NCI-H2107 (cell line): ENCODE measurements at places on chromosomes 13 and 19.

DNA sequence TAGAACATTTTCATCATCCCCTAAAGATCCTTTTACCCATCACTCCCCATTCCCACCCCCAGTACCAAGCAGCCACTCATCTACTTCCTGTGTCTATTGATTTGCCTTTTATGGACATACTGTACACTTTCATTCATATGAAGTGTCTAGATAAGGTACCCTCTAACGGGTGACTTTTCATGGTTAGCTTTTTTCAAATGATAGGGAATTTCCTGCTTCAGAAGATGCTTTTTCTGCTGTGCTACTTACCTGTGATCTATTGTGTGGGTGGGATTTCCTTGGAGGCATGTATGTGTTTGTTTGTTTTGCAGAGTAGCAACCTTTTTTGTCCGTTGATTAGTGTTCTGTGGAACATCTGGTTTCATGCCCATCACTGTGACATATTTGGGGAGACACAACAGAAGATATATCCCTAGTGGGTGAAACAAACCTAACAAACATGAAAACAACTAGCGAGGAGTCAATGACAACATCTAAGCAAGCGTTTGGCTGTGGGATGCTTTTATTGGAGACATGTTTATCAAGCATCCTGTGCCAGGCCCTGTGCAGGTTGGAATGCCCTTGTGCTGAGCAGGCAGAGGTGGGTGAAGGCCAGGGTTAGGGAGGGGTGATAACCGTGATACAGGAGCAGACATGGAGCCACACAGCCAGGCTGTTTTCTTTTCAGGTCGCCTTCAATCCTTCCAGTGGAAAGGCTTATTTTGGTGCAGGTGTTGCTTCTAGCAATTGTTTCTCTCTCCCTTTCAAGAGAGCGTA is 17.6 kb downstream of the SPINT2 start:
- DNase-seq: no peak

GRCh38 chr13:72545030-72545719 is 182.3 kb downstream of the MZT1 start:
- no peak for DNase-seq

- no peak for DNase-seq
Measured at GRCh38 chr13:23748109-23748990, 140.8 kb downstream of the MIPEP start.

GRCh38 chr13:82565201-82565600 is 1317.1 kb downstream of the SLITRK1 start:
- DNase-seq: no peak

DNA sequence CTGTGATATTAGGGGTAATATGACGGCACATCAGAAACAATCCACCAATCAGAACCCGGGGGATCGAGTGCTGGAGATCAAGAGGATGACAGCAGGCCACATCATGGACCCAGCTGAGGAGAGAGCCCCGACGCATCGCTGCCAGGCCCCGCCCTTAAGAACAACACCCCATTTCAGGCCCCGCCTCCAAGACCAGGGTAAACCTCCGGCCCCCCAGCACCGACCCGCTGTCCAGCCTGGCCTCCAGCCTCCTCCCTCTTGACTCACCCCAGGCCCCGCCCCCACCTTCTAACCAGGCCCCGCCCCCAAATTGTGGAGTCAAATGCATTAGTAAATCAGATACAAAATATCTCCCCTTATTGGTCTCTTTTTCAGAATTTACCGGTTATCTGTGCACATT is 4.7 kb upstream of the ZNF611 start:
- no peak for DNase-seq

- DNase-seq: no peak
Measured at GRCh38 chr19:31180907-31181306, 168.3 kb downstream of the TSHZ3 start.

GRCh38 chr13:46170268-46170667 is 11.7 kb downstream of the LCP1 start:
- DNase-seq: no peak

- no peak for DNase-seq
Measured at GRCh38 chr13:86155756-86156155, 356.5 kb upstream of the SLITRK6 start.

- no peak for DNase-seq
Measured at GRCh38 chr13:42497798-42498197, 76.2 kb upstream of the TNFSF11 start.

- DNase-seq: no peak
Measured at GRCh38 chr19:42596391-42597072, 1.8 kb upstream of the CEACAM8 start.

DNA sequence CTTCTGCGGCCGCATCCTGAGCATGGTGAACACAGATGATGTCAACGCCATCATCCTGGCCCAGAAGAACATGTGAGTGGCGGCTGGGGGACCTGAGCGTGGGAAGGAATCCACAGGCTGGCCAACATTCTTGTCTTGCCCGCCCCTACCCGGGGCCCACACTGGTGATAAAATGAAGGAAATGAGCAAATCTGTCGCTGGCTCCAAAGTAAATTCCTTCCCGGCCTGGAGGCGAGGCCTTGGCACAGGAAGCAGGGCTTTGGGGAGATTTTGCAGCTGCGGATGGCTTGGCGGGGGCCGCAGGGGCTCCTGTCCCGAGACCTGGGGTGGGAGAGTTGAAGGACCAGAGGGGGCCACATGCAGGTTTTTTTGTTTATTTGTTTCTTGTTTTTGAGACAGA is 4.4 kb downstream of the KXD1 start:
- no peak for DNase-seq

DNA sequence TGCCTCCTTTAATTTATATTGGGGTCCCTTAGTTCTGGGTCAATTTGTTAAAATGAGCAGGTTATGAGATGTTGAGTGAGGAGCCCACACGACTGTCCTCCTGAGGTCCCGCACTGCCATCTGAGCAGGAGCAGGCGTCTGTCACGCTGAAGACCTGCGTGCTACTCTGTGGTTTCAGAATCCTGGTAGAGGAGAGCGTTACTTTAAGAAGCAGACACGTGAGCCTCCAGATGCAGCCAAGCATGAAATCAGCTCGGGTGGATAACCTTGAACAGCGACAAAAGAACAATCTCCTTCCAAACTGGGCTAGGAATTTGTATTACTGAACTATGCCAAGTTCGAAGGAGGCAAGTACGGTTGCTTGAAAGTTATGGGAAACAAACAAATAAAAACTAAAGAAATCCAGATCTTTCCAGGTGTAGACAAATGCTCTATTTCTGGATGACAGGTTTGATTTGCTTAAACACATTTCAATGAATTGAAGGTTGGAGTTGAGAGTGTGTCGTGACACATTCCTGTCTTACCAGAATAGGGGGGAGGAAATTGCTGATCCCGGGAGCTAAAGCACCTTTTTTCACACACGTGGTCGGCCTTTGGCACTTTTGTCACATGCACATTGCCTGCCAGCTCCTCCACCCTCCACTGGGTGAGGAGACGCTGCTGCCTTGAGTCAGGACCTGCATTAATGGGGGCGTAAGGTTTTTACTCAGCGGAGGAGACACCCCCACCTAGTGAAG is 945.5 kb upstream of the SLC10A2 start:
- no peak for DNase-seq

DNA sequence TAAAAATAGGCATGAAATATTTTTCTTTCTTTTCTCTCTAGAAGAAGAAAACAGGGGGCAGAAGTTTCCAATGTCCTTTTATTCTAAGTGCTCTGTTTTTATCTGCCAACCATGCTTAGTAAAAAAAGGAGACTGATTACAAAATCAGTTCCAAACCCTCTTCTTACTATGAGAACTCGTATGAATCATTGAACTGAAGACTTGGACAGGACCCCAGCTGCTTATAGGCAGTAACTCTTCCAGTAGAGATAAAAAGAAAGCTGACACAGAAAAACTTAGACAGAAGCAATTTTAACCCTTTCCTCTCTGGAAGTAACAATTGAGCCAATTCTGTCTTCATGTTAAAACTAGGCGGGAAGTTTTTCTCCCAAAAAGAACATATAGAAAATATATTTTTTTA is 24.5 kb upstream of the FREM2 start:
- no peak for DNase-seq

DNA sequence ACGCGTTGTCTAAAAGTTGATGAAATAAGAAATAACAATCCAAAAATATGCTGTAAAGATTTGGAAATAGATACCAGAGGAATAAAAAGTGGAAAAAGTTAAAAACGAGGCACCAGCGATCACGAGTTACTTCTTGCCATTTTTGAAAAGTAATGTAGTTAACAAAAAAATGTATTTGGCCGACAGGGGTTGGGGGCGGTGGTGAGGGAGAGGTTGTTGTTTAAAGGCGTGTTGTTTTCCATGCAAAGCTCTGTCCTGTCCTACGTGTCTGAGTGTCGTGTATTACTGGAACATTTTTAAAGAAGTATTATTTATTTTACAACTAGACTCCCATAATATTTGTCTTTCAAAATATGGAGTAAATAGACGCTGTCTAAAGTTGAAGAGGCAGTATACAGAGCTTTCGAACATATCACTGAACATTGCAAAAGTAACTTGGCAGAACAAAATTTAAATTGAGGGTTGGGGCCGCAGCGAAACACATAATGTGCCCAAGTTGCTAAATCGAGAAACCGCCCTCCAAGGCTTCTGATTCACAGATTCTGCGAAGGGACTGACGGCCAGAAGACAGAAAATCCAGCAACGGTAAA is 823 bp downstream of the FBXO17 start:
- no peak for DNase-seq

- DNase-seq: no peak
Measured at GRCh38 chr13:78187781-78188180, 269.1 kb upstream of the EDNRB start.
